CD4-positive, alpha-beta T cell treated with Interleukin-12 subunit alpha and Interleukin-12 subunit beta, for 1 hour (primary cell): ENCODE measurements at places on chromosomes 2 and 18.

GRCh38 chr2:216596236-216596979 lies 36.8 kb upstream of the IGFBP2 start:
- DNase-seq = no peak

- DNase-seq = no peak
Observed at GRCh38 chr2:170218931-170219330, 41.0 kb downstream of the MYO3B start.

GRCh38 chr2:128324897-128325410 lies 6.3 kb upstream of the HS6ST1 start:
- DNase-seq = no peak

GRCh38 chr2:5285872-5286769 lies 406.1 kb upstream of the SOX11 start:
- DNase-seq = no peak

- DNase-seq = peak; percentile 80
Observed at GRCh38 chr2:109613922-109614714, at the start of the genes SEPTIN10 and SOWAHC. Gene SEPTIN10, minus strand, starts transcription at chr2:109613966. Its CDS starts 139 bp downstream, at chr2:109613827. Gene SOWAHC, plus strand, starts transcription at chr2:109614364. Its CDS starts 126 bp downstream, at chr2:109614490.

DNA sequence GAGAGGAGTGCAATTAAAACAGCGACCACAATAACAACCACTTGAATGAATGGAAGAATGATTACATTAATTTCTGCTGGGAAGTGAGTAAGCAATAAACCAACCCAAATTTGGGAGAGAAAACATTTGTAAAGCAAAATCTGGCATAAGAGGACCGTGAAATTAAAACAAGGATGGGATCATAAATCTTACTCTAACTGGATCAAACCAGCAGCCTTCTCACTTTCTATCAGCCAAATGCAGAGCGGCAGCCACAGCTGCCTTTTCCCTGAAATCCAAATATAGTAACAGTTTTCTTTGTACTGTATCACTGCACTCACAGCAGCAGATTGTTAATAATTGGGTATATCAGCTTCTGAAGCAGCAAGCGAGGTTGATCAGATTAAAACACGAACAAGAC lies 245.2 kb upstream of the REG3G start:
- DNase-seq = no peak

DNA sequence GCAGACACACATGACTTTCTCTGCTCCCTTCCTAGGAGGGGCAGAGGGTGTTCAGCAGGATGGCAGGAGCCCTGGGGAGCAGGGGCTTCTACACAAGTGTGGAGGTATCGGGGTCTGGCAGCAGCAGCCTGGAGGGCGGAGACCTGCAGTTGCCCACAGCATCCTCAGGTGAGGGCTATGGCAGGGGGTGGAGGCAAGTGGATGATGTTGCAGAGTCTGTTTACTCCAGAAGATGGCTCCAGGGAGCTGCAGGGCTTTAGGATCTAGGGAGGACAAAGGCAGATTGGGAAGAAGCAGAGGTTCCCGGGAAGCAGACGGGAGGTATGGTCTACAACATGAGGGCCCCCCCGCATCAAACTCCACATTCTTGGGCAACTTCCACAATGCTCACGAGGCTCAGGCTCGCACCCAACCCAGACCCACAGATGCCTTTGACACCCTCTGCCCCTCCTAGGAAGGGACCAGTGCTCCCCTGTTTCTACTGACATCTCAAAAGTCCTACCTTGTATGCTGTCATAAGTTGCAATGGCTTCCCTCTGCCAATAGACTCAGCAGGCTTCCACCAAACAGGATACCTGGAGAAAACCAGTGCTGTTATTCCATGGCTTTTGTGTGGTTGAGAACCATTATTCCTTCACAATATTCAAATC lies 12.0 kb upstream of the ATP6V1C2 start:
- no peak for DNase-seq

DNA sequence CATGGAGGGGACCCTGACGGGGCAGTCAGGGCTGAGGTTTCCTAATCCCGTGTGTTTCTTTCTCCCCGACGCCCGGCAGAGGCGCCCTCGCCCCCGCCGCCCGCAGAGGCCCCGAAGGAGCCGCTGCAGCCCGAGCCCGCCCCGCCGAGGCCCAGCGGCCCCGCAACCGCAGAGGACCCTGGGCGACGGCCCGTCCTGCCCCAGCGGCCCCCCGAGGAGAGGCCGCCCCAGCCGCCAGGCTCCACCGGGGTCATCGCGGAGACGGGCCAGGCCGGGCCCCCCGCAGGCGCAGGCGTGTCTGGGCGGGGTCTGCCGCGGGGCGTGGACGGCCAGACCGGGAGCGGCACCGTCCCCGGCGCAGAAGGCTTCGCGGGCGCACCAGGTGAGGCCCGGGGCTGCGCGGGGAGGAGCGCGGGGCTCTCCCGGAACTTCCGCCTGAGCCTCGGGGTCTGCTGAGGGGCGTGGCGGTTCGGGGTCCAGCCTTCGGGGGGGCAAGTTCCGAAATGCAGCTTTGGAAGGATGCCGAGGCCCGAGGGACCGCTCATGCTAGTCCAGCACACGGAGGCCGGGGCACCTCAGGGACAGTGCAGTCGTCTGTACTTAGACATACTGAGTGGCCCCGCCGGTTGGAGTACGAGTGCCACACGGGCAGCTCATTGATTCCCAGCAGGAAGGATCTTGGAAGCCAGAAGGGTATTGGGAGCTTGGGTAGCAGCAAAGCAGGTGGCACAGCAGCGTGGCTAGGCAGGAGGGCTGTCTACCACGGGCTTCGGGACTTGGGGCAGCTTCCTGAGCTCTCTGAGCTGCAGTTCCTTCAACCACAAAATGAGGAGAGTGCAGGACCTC lies 60.1 kb downstream of the EMILIN2 start:
- DNase-seq = peak; percentile 55

DNA sequence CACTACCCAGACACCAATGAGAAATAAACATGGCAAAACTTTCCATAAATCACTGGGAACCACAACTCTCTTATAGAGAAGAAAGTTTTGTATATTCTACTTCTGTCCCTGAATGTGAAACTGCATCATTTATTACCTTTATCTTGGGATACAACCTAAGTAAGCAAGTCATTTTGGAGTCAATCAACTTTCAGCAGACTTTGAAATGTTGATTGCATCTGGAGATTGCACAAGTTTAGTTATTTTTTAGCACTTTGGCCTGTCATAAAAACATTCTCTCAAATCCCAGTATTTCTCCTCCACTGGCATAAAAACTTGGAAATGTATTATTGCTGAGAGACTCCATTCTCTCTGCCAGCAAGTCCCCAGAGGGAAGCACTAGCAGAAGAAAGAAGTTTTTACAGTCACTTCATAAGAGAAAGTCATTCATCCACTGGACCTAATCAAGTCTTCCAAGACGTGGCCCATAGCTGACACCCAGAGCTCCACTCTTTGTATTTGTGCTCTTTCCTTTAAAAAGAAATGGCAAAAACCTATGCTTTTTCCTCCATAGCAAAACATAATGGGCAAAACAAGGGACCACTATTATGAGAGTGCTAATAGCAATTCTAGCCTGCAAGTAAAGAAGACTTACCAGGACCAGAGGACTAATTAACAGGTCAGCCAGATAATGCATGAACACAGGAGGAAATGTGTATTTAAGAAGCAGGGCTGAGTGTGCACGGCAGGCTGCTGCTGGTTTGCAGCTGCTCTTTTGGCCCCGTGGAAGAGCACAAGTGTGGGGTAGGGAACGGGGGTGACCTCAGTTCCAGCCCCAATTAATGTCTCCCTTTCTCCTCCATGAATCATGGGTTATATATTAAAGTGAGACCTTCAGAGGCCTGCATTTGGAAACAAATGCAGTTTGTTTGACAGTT lies 171.5 kb downstream of the INO80D start:
- no peak for DNase-seq

GRCh38 chr2:230909841-230910545 lies 15.0 kb downstream of the GPR55 start:
- DNase-seq = no peak

- DNase-seq = no peak
Observed at GRCh38 chr2:117979911-117980701, 33.8 kb downstream of the CCDC93 start.

DNA sequence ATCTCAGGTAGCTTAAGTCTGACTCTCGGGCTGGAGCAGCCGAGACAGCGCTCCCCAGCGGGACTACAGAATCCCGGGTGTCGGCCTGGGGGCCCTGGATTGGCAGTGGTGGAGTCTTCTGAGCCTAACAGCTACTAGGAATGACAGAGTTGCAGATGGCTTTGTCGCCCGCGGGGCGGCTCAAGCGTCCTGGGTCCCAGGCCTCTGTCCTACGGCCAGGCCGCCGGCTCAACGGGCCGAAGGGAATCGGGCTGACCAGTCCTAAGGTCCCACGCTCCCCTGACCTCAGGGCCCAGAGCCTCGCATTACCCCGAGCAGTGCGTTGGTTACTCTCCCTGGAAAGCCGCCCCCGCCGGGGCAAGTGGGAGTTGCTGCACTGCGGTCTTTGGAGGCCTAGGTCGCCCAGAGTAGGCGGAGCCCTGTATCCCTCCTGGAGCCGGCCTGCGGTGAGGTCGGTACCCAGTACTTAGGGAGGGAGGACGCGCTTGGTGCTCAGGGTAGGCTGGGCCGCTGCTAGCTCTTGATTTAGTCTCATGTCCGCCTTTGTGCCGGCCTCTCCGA lies 8.8 kb downstream of the SIX2 start:
- no peak for DNase-seq

GRCh38 chr18:22018366-22018765 lies 151.0 kb upstream of the GATA6 start:
- no peak for DNase-seq

DNA sequence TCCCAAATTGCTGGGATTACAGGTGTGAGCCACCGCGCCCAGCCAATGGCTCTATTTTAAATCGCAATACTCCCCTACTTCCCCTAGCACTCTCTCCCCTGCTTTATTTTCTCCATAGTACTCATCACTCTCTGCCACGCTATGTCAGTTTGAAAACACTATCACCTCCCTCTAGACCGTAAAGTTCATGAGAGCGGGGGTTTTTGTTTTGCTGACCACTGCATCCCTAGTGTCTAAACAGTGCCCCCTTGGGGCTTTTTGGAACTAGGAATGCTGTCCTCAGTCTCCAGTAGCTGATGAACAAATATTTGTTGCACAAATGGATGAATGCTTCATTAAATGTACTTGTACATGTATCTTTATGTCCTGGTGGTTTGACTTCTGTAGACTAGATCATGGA lies 44.1 kb downstream of the ATOH8 start:
- DNase-seq = no peak

DNA sequence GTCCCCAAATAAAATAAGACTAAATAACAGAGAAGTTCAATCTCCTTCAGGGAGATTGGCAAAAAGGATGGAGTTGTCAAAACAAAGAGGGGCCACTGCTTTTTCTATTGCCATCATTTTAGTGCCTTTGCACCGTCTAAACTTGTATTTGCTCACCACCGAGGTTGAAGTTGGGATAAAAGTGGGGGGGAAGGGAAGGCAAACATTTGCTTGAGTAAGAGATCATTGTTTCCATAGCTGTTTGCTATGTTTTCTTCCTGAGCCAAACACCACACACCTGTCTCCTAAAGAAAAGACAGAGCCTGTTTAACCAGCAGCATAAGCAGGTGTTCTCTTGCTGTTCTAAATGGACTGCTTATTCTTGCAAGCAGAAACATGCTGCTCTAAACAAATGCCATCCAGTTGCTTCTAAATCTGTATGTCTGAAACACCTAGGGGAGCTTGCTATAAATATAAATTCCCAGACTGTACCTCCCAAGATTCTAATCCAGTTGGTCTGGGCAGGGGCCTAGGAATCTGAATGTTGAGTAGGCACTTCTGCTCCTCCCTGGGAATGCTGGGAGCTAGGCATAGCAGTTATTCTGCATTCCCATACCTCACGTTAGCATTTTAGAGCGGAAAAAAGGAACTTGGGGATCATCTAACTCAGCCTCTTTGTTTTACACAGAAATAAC lies 179.4 kb upstream of the ARL4C start:
- no peak for DNase-seq

- DNase-seq = no peak
Observed at GRCh38 chr18:45236676-45237075, 378.6 kb upstream of the SLC14A2 start.

DNA sequence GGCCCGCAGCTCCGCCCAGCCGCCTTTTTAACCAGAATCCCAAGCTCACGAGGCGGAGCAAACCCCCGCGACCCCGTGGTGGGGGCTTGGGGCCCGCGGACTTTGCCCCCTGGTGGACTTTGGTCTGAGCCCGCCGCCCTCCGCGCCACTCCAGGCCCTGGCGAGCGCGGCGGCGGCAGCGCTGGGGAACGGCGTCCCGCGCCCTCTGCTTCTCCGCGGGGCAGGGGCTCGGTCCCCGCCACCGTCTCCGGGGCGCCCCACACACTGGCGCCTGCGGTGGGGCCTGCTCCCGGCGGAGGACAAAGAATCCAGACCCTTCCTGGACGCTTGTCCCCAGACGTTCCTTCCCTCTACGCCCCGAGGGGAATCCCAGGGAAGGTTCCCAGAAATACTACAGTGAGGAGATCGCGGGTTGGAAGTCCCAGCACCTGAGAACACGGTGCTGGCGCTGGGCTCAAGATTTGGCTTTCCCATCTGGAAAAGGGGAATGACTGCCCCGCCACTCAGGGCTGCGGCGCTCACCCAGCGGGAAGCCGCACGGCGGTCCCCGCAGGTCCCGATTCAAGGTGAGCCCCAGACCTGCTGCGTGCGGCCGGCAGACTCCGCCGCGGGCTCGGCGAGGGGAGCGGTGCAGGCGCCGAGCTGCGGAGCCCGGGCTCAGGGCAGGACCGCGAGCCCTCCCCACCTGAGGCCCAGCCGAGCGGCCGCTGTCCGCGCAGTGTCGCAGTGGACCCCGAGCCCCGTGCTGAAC lies at the start of gene HAAO:
Gene HAAO (minus strand): TSS at position 1 of the 751 bp plus-strand sequence. CDS start 47 bp downstream, outside the sequence.
- no peak for DNase-seq

DNA sequence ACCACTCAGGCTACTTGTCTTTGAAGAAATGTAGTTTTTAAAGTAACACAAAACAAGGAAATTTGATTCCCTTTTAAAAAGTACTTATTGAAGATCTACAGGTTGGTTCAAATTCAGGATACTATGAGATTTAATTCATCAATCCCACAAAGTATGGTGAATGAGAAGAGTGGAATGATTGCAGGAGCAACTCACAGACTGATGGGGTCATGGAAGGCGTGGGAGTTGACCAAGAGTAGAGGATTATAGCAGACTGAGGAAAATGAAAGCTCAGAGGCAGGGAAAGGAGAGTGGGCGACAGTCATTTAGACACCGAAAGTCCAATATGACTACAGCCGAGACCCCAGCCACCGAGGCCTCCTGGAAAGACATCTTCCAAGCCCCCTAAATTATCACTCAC lies 12.5 kb upstream of the DAPL1 start:
- DNase-seq = no peak
